GM23248 (cell line): ENCODE measurements at places on chromosomes 11 and 22.

GRCh38 chr11:4480577-4481239, 1.7 kb upstream of the OR52K1 start:
- peaks cover 8% of the 10 kb centered on the region; the same call in 1 of the 2 replicates for H3K4me1 ChIP-seq
- H3K27ac ChIP-seq = no peak overlapping the region
- no peaks in the 10 kb centered on the region for H3K36me3 ChIP-seq
- H3K27me3 ChIP-seq = peaks cover 12% of the 10 kb centered on the region

- no peak overlapping the region for H3K27ac ChIP-seq
- no peaks in the 10 kb centered on the region for H3K4me1 ChIP-seq
- H3K4me3 ChIP-seq = no peak overlapping the region
- no peaks in the 10 kb centered on the region for H3K36me3 ChIP-seq
Observed at GRCh38 chr11:35932681-35933319, 11.1 kb upstream of the LDLRAD3 start.

- H3K4me1 ChIP-seq = peaks cover 12% of the 10 kb centered on the region; the same call in 1 of the 2 replicates
- H3K4me3 ChIP-seq = no peak overlapping the region
- no peaks in the 10 kb centered on the region for H3K27me3 ChIP-seq
- H3K27ac ChIP-seq = no peak overlapping the region
Observed at GRCh38 chr11:73956876-73957653, 6.2 kb downstream of the DNAJB13 start.

GRCh38 chr11:46343520-46343919, 3.7 kb upstream of the DGKZ start:
- no peaks in the 10 kb centered on the region for H3K27me3 ChIP-seq
- DNase-seq = no peak
- no peak overlapping the region for H3K27ac ChIP-seq
- H3K36me3 ChIP-seq = no peaks in the 10 kb centered on the region
- H3K4me1 ChIP-seq = peaks cover 6% of the 10 kb centered on the region; the same call in 1 of the 2 replicates

GRCh38 chr11:77187111-77187750, 59.2 kb downstream of the MYO7A start:
- H3K36me3 ChIP-seq = no peaks in the 10 kb centered on the region
- no peak for DNase-seq
- H3K4me1 ChIP-seq = no peaks in the 10 kb centered on the region

- no peaks in the 10 kb centered on the region for H3K36me3 ChIP-seq
- no peaks in the 10 kb centered on the region for H3K4me1 ChIP-seq
- DNase-seq = no peak
Observed at GRCh38 chr11:115920841-115921480, 416.7 kb upstream of the CADM1 start.

DNA sequence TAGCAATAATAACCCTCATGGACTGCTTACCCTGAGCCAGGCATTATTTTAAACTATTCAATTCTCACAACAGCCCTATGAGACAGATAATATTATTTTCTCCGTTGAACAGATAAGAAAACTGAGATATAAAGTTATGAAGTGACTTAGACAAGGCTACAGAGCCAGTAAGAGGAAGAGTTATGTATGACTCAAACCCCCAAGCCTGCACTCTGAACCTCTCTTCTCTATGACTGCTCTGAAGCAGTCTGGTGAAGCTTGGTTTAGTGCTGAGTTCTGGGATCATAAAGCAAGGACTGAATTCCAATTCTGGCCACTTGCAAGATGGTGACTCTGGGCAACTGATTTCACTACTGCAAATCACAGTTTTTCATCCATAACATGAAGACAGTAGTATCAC, 34.5 kb downstream of the TNKS1BP1 start:
- H3K4me3 ChIP-seq = 0 out of 2 replicates have a peak overlapping the region, but pooled peaks have one; percentile 3
- H3K27ac ChIP-seq = peak overlapping the region; percentile 95
- H3K4me1 ChIP-seq = peaks cover 62% of the 10 kb centered on the region
- H3K27me3 ChIP-seq = no peaks in the 10 kb centered on the region
- DNase-seq = peak; percentile 83
- no peaks in the 10 kb centered on the region for H3K36me3 ChIP-seq

DNA sequence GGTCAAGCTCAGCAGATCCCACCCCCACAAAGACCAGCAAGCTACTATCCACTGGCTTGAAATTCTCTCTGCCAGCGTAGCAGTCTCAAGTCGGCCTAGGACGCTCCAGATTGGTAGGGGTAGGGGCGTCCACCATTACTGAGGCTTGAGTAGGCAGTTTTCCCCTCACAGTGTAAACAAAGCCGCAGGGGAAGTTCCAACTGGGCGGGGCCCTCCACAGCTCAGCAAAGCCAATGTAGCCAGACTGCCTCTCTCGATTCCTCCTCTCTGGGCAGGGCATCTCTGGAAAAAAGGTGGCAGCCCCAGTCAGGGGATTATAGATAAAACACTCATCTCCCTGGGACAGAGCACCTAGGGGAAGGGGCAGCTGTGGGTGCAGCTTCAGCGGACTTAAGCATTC, 1064.9 kb upstream of the TENM4 start:
- H3K4me1 ChIP-seq = no peaks in the 10 kb centered on the region
- H3K27me3 ChIP-seq = no peaks in the 10 kb centered on the region

GRCh38 chr11:9716275-9717039, 52.6 kb downstream of the SWAP70 start:
- H3K27me3 ChIP-seq = no peaks in the 10 kb centered on the region
- no peaks in the 10 kb centered on the region; the same call in 1 of the 2 replicates for H3K36me3 ChIP-seq
- H3K4me3 ChIP-seq = no peak overlapping the region
- DNase-seq = peak; percentile 77
- H3K27ac ChIP-seq = peak overlapping the region; percentile 41

DNA sequence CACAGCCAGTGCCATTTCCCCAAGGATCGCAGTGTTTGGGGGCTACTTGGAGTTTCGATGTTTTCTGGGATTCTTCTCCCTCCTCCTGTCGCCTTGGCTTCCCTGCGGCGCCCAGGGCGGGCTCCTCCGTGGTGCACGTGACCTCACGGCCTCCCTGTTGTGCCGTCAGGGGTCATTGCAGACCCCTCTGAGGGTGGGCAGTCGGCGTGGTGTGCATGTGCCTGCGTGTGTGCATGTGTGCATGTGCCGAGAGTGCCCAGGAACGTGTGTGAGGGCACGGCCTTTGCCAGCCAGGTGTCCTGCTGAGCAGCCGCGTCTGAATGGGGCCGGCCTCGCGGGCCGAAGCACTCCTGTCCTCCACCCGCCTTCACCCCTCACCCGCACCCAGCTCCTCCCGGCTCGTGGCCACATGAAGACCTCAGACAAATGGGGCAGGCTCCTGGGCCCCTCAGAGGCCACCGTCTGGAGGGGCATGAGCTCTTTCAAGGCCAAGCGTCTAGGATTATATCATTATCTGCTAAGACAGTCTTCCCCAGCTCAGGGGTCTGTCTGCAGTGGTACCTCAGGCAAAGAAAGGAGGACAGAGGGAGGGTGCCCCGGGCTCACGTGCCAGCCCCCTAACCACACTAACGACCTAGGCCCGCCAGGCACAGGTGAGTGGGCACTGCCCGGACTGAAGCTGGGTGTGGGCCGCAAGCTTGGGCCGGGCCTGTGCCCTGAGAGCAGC, 9.4 kb upstream of the MRPL23 start:
- no peak for DNase-seq
- H3K4me1 ChIP-seq = no peaks in the 10 kb centered on the region
- no peak overlapping the region for H3K27ac ChIP-seq
- no peaks in the 10 kb centered on the region for H3K36me3 ChIP-seq

DNA sequence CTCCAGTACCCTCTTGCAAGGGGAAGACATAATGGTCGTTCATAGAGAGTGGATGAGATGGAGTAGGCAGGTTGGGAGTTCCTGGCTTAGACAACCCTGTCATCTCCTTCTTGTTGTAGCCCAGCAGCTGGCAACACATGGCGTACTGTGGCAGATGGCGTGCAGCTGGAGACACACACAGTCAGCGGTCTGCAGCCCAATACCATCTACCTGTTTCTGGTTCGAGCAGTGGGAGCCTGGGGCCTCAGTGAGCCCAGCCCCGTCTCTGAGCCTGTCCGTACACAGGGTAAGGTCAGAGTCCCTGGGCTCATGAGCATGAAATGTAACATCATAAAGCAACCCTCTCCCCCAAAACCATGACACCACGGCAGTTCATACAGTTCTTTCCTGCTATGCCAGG, 8.7 kb downstream of the ROBO3 start:
- peaks cover 36% of the 10 kb centered on the region for H3K27me3 ChIP-seq
- no peak overlapping the region for H3K27ac ChIP-seq
- DNase-seq = no peak
- H3K36me3 ChIP-seq = no peaks in the 10 kb centered on the region
- H3K4me3 ChIP-seq = no peak overlapping the region
- H3K4me1 ChIP-seq = no peaks in the 10 kb centered on the region

DNA sequence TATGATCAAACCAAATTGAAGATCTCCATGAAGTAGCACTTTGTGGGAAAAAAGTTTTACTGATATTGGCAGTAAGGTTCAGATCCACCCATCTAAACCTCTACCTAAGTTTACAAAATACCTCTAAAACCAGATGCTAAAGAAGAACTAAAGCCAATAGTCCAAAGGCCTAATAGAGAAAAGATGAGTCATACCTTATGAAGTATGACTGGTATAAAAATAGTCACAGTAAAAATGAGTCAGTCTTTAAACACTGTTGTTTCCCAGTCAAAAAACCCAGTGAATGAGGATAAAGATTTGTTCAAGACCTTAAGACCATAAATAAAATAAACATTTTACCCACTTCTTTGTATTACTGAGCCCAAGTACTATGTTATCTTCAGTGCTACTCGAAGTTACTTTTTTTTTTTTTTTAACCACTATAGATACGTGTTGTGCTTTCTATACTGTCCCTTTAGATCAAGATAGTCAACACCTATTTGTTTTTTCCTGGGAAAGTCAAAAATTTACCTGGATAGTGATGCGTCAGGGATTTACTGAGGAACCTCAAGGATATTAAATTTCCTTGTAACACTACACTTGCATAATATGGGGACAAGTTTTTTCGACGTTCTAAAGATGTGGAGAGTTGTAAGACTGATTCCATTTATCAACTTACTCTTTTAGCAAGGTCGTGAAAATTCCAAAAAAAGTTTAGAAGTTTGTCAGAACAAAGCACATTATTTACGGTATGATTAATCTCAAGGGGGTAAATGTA, 87.3 kb downstream of the CCDC73 start:
- no peaks in the 10 kb centered on the region for H3K36me3 ChIP-seq
- H3K4me1 ChIP-seq = peaks cover 7% of the 10 kb centered on the region
- H3K27me3 ChIP-seq = 0 out of 2 replicates have a peak, but pooled peaks cover 8% of the 10 kb centered on the region
- H3K4me3 ChIP-seq = no peak overlapping the region
- peak; percentile 85 for DNase-seq
- H3K27ac ChIP-seq = no peak overlapping the region

- no peaks in the 10 kb centered on the region for H3K27me3 ChIP-seq
- H3K4me3 ChIP-seq = no peak overlapping the region
- H3K4me1 ChIP-seq = peaks cover 35% of the 10 kb centered on the region
- H3K36me3 ChIP-seq = no peaks in the 10 kb centered on the region
- peak overlapping the region; percentile 44 for H3K27ac ChIP-seq
Observed at GRCh38 chr22:32619614-32620426, 145.2 kb downstream of the FBXO7 start.

DNA sequence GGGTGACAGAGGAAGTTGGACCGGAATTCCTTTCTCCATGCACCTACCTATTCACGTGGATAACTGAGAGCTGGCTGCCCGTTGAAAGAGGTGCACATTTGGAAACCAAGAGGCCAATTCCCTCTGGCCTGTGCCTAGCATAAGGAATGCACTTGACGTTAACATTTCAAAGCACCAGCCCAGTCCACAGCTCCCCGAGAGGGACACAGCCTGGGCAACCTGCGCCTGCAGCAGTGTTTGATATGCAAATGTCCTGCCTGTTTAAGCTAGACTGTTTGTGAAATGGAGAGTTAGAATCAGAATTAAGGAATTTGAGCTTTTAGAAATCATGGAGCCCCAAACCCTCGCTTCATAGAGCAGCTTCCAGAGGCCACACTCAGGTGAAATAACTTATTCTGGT, 126.1 kb downstream of the DSCAML1 start:
- no peak overlapping the region for H3K4me3 ChIP-seq
- H3K27me3 ChIP-seq = peaks cover 12% of the 10 kb centered on the region
- no peaks in the 10 kb centered on the region for H3K4me1 ChIP-seq
- H3K36me3 ChIP-seq = no peaks in the 10 kb centered on the region
- H3K27ac ChIP-seq = no peak overlapping the region
- no peak for DNase-seq

DNA sequence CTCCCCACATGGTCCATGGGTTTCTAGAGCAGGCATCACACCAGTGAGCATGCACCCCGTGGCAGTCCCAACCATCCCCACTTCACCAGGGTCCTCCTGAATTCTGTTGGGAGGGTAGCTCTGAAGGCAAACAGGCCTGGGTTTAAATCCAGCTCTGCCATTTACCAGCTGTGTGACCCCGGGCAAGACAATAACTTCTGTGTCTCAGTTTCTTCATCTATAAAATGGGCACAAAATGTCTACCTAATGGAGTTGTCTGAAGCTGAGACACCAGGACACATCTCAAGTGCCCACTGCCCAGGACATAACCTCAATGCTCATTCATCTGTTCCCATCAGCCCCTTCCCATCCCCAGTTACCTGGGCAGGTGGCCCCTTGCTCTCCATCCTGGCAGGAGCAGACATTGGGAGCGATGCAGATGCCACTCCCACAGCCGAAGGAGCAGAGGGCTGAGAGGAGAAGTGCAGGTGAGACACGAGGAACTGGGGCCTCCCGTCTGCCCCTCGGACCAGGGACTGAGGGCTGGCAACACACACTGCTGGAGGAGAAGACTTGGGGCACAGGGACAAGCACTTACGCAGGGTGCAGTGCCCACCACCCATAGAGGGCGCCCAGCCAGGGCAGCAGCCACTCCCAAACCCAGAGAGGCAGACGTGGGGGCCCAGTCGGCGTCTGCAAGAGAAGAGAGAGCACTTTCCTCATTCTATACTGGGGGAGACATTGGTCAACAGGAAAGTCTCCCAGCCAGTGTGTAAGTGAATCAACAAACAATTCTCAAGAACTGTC, 4.0 kb downstream of the VWCE start:
- no peak overlapping the region for H3K4me3 ChIP-seq
- H3K27me3 ChIP-seq = no peaks in the 10 kb centered on the region
- no peaks in the 10 kb centered on the region for H3K36me3 ChIP-seq
- no peak overlapping the region for H3K27ac ChIP-seq
- no peak for DNase-seq

- H3K27me3 ChIP-seq = no peaks in the 10 kb centered on the region
- no peaks in the 10 kb centered on the region for H3K4me1 ChIP-seq
- no peak overlapping the region for H3K4me3 ChIP-seq
- no peaks in the 10 kb centered on the region for H3K36me3 ChIP-seq
- H3K27ac ChIP-seq = no peak overlapping the region
Observed at GRCh38 chr22:25176175-25176574, 23.5 kb upstream of the CRYBB3 start.

DNA sequence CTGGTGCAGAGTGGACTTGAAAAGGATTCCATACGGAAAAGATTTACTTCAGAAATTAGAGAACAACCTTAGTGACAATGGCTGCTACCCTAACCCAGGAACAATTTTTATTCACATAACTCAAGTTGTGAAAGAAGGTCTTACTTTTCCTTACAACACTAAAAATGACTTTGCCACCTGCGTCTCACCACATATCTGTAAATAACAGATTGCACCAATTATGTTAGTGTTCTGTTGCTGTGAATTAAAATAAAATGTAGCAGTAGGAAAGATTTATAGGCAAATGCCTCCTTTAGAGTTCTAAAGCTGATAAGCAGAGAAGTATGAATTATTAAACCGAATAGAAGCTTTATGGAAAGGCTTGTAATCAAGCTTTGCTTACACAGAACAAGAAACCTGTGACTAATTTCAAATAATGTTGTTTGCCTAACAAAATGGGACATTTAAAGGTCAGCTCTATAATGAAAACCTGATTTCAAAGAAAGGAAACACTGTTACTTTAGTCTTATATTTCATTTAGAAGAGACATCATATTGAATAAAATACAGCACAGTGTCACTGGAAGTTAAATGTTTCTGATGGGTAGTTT, 2237.8 kb downstream of the LRRC4C start:
- no peak for DNase-seq
- no peaks in the 10 kb centered on the region for H3K4me1 ChIP-seq
- no peaks in the 10 kb centered on the region for H3K27me3 ChIP-seq
- no peak overlapping the region for H3K4me3 ChIP-seq
- no peaks in the 10 kb centered on the region for H3K36me3 ChIP-seq

GRCh38 chr11:111327908-111328624, 29.7 kb downstream of the POU2AF3 start:
- peaks cover 26% of the 10 kb centered on the region for H3K4me1 ChIP-seq
- no peaks in the 10 kb centered on the region for H3K27me3 ChIP-seq
- no peaks in the 10 kb centered on the region for H3K36me3 ChIP-seq
- no peak overlapping the region for H3K4me3 ChIP-seq
